ENCODE measurements at places on chromosomes 4 and X. TPM values are rescaled to one million over a fixed set of nuclear protein-coding genes. Genes with fewer than 3 reads are reported as not detected.

GJB1 gene
- polyA plus RNA-seq = 0.05 TPM

RIPPLY1 gene
- not detected for polyA plus RNA-seq

NXF3 gene
- not detected for polyA plus RNA-seq

TMEM187 gene
- polyA plus RNA-seq = 2.2 TPM

- DNase-seq = no peak
These were observed 24.0 kb upstream of the SCML1 start for GRCh38 chrX:17713288-17713687.

DNA sequence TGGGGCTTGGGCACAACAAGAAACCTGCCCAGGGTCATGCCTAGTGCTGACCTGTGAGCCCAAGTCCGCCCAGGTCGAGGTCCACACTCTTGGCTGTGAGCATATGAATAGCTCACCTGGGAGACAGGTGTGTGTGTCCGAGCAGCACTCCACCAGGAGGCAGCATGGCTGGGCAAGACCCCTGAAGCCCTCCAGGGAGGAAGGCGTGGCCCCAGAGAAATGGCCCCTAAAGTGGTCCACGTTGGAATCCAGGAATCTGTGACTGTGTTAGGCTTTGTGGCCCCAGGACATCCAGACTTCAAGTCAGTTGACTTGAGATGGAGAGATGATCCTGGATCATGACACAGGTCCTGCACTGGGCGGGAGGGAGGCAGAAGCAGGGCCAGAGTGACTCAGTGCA is 138.8 kb downstream of the CPZ start:
- no peak for DNase-seq

- DNase-seq = no peak
These were observed 868 bp downstream of the AFAP1 start for GRCh38 chr4:7938609-7939376.

DNA sequence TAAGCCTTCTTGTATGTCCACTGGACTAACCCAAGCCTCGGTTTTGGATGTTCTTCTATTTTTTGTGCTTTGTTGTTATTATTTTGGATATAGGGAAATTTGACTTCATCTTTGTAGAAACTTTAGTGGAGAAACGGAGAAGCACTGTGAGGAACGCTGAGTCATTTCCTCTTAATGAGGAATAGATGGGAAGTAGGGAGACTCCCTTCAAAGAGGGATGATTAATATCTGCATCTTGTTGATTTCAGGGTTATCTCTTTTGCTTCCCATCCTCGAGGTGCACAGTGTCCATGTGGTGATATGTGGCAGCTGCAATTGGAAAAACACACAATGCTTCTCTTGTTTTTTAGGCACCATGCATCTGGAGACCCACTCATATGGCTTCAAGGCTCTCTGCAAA is 1147.9 kb downstream of the NLGN4X start:
- DNase-seq = no peak

DNA sequence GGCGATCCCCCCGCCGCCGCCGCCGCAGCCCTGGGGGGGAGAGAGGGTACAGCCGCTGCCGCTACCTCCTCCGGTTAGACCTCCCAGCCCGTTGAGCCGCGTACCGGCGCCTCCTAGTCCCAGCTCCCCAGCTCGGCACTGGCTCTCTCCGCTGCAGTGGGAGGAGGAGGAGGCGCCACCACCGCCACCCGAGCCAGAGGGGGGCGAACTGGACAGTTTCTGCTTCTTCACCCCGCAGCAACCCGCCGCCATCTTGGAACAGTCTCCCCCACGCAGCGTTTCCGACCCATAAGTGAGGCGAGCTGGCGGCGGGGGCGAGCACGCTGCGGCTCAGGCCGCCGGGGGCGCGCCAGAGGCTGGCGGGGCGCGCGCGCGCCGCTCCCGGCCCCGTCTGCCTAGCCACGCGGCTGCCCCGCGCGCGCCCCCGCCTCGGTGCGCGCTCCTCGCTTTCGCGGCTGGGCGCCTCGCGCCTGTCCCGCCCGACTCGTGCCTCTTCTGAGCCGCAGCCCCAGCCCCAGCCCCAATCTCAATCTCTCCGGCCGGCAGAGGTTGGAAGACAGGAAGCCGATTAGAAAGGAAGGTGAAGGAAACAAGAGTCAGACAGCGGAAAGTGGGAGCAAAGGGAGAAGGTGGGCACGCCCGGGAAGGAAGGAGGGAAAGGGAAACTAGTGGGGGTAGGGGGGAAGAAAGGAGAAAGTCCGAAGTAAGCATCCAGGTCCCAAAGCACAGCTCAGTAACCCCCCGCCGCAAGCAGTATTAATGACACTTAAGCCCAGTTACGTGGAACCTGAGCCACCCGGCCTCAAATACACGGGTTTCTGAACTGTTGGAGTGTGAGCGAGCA is at the start of gene AMMECR1:
Gene AMMECR1, minus strand, starts transcription at position 266 of the 844 bp plus-strand sequence. Its CDS starts 14 bp downstream, at position 252.
- DNase-seq = peak; percentile 80

Data from psoas muscle (tissue), 8 donors.